ENCODE measurements at places on chromosomes 7 and 10.

GRCh38 chr7:86963599-86964230 lies 95.7 kb downstream of the ELAPOR2 start:
- DNase-seq: no peak

- no peak for DNase-seq
Measured at GRCh38 chr7:11332186-11332864, 358.7 kb downstream of the PHF14 start.

GRCh38 chr7:41886262-41886900 lies 183.5 kb upstream of the INHBA start:
- peak; percentile 73 for DNase-seq

- DNase-seq: no peak
Measured at GRCh38 chr7:107682886-107683285, 22.3 kb downstream of the SLC26A4 start.

DNA sequence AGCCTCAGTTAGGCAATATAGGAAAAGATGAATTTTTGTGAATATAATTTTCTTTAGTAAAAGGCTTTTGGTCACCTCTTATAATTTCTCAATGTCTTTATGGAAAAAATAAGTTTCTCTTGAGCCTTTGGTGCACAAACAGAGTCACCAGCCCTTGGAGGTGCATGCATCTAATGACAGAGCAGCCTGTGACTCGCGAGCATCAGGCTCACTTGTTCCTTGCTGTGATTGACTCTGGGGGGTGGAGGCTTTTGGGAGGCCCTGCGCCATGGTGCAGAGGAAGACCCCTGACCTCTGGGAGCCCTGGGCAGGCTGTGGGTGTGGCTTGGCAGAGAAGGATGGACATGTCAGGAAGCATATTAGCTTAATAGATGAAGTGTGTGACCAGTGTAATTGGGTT lies 60.2 kb downstream of the FIGNL1 start:
- DNase-seq: no peak

DNA sequence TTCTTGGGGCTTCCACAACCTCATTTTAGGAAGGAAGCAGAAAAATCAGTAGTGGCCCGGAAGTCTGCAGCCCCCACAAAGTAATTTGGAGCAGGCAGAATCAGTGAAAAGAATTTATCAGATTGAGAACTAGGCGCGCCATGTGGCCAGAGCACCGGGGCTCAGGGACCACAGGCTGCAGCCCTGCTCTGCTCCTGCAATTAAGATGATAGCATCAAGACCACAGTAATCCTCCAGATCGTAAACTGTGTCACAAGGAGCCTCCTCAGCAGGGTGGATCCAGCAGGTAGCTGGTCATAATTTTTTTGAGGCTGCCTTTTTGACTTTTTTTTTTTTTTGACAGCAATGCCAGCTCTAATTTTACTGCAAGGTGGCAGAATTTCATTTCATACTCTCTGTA lies 209.0 kb upstream of the ZMIZ1 start:
- no peak for DNase-seq

Data from eye (tissue), 1 donor.